ENCODE measurements at places on chromosomes 7 and 10.

GRCh38 chr7:74235518-74236268 lies 18.5 kb downstream of the RFC2 start:
- no peak for DNase-seq

GRCh38 chr10:114291516-114291915 lies 52.5 kb downstream of the VWA2 start:
- no peak for DNase-seq

DNA sequence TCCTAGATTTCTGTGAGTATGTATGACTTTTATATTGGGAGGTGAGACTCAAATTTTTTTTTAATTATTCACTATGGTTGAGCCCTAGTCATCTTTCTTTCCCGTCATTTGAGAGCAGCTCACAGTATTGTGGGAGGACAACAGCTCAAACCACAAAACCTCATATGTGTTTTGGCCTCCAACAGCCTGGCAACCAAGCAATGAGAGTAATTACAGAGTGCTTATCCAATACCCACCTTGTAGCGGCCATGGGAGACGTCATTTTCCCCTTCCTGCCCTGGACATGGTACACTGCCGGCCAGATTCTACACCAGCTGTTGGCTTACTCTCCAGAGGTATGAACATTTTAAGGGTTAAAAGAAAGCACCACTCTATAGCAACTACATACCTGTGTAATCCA lies 49.1 kb downstream of the DOCK4 start:
- no peak for DNase-seq

GRCh38 chr7:5230265-5231067 lies 40.4 kb downstream of the WIPI2 start:
- no peak for DNase-seq

- DNase-seq, result no peak
These were observed 30.3 kb upstream of the TRIM24 start for GRCh38 chr7:138429577-138430250.

DNA sequence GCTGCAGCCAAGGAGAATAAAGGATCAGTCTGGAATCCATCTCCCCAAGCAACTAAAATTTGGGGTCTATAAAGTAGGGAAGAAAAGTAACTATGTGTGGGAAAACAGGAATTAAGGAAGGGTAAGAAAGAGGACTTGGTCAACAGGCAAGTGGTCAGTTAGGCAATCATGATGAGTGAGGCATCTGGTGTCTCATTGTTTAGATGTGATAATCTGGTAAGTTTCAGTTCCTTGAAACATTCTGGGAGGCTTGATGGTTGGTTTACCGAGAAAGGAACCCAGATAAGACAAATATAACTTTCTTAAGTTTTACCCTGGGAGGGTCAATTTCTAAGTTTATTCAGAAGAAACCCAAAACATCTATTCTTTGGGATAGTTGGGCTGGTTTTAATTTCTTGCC lies 22.3 kb downstream of the HYAL4 start:
- DNase-seq, result no peak

DNA sequence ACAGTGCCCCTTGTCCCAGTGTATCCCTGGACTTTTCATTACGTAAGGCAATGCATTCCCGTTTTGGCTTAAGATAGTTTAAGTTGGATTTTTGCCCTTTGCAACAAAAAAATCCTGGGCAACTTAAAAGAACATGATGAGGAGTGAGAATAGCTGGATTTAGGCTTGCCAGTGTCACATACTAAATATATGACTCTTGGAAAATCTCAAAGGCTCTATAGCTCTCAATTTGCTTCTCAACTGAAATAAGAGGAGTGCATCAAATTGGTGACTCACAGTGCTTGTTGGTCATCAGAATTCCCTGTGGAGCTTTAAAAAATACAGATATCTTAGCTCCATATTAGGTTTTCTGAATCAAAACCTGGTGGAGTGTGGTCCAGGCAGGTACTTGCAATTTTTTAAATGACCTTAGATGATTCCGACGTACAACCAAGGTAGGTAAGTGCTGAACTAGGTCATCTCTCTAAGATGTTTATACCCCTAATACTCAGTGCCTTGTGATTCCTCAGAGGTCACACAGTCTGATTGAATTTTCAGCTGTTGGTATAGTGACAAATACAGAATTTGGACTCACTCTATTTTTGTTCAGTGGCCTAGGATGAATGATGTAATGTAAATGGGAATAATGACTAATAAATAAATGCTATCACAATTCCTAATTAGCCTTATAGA lies 33.9 kb upstream of the ORC5 start:
- DNase-seq, result no peak

- no peak for DNase-seq
These were observed 137.5 kb downstream of the ZNF365 start for GRCh38 chr10:62511656-62512055.

DNA sequence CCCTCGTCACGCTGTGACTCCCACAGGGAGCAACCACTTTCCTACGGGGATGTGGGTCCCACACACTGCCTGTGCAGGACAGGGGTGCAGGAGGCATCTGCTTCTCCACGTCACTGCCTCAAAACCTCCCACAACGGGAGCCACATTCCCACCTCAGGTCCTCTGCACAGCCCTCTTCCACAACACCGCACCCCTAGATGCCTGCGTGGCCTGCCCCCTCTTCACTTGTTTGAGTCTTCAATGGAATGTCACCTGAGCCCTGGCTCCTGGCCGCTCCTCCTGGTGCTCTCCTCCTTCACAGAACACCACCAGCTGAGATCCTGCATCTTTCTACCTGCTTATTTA lies 73.6 kb downstream of the MAD1L1 start:
- no peak for DNase-seq

- no peak for DNase-seq
These were observed 58.9 kb upstream of the NCAPG2 start for GRCh38 chr7:158763454-158764033.

GRCh38 chr7:125878235-125878956 lies 948.8 kb upstream of the POT1 start:
- no peak for DNase-seq

GRCh38 chr10:71623098-71623985 lies 96.2 kb downstream of the C10orf105 start:
- DNase-seq, result no peak

DNA sequence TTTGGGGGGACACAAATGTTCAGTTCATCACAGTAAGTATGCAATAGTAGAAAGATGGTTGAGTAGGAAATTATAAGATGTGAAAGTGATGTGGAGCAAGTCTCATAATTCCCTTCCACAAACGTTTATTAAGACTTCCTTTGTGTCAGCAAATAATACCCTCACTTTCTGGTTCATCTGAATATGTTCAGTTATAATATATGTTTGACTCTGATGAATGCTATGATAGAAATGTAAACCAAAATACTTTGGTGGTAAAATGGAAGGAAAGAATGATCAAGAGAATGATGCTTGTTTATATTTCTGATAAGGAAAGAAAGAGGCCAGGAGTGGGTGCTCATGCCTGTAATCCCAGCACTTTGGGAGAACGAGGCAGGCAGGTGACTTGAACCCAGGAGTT lies 111.7 kb upstream of the PLXDC2 start:
- no peak for DNase-seq

GRCh38 chr10:127781412-127781811 lies 44.4 kb downstream of the FOXI2 start:
- no peak for DNase-seq

DNA sequence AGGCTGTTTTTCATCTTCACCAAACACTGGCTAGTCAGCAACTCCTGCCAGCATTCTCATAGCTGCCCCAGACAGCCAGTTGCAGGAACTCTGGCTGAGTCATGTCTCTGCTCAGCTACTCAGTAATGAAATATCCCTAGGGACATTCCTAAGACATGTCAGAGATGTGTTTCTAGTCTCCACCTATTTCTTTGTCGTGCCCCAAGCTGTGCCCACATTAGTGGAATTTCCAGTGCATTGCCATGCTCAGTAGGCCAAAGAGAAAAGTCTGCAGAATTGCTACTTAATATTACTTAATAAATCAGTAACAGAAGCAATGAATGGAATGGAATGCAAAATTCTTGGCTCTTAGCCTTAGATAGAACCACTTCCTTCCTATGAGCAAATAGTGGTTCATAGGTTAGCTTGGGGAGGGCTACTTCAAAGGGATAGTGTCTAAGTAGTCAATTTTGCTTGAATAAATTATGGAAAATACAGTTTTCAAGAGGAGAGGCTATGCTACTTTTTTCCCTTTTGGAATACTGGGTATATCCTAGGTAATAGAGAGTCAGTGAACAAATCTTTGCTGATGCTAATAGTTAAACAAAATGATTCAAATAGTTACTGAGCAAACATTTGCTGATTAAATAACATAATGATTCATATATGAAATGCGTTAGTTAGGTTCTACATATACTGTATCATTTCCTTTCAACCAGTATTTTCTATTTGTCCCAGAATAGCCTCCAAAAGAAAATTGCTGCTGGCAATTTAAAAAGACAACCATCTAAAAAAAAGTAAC lies 23.6 kb upstream of the SEMA3C start:
- no peak for DNase-seq

GRCh38 chr10:74480778-74481177 lies 329.8 kb downstream of the ADK start:
- DNase-seq, result no peak

GRCh38 chr7:50068026-50068425 lies 25.0 kb downstream of the ZPBP start:
- no peak for DNase-seq

DNA sequence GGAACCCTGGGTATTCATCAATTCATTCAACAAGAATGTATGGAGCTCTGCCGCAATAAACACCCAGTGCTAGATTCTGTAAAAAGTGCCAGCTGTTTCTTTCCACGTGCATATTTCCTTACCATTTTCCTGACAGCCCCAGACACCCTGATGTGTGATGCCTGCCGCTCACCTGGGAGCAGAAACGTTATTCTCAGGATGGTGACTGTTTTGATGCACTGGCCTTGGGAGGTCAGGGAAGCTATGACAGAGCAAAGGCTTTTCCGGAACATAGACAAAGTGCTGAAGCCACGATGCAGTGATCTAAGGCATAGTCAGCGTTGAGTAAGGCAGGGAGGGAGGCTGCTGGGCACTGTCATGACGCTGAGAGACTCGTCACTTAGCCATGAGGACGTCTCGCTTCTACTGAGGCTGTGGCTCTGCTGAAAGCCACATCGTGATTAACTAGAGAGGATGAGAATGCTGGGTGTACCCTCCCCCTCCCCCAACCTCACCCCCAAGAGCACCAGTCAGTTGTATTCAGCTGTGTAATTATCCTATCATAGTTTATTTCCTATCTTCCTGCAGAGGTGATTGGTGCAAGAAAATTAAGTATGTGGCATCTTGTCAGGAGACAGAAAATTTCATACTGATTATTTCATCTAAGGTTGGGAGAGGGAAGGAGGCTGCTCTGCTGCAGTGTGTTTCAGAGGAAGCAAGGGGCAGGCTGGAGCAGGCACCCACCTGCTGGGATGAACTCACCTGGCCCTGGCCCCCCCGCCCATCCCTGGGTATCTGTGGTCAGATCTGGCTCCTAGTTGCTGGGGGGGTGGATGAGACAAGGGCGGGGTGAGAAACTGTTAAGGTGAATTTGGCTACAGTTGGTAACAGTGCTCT lies 48.8 kb upstream of the SMNDC1 start:
- DNase-seq, result peak; percentile 45

DNA sequence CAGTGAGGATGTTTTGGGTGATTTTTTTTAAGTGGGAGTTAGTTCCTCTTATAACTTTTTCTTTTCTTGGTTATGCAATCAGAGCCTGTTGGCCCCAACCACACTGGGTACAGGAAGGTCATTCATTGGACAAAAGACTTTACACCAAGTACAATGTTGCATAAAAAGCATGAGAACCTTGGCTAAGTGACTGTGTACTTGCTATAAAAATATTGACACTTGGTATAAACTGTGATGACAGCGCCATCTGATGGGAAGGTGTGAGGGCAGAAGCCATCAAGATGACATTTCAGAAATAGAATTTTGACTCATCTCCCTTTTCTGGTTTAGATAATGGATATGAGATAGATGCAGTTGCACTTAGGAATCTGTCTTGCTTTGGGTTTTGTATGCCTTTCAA lies 126.4 kb upstream of the CCDC6 start:
- DNase-seq, result peak; percentile 25

- no peak for DNase-seq
These were observed 2.3 kb downstream of the LOXL4 start for GRCh38 chr10:98265403-98266378.

DNA sequence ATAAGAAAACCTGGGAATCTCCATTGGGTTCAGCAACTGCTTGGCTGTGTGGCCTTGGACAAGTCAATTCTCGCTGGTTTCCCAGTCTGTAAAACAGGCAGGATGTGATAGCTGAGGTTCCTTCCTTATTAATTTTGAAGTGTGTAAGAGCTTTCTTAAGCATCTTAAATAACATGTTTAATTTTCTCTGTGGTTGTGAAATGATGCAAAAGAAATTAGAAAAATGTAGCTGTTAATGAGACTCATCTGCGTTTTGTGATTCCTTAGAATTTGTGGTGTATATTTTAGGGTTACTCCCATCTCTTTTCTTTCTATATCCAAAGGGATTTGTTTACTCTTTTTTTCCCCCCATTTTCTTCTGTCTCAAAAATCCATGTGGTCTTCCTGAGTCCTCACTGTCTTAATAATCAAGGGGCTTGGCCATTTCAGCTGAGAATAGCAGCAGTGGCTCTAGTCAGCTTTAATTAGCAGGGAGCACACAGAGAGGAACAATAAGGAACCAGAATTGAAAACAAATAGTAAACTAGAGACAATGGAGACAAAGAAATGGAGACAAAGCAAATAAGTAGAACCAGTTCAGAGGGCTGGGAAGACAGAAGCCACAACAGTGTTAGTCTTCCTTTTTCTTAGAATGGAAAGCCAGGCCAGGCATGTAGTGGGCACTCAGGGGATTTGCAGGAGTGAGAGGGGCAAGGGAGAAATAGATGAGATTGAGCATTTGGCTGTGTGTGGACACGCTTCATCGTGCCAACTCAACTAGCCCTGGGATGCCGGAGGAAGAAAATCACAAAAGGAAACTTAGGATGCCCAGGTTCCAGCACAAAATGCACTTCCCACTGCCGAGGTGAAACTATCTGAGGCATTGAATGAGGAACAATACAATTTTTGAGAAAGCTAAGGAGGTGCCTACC lies 93.9 kb downstream of the CHN2 start:
- DNase-seq, result no peak

DNA sequence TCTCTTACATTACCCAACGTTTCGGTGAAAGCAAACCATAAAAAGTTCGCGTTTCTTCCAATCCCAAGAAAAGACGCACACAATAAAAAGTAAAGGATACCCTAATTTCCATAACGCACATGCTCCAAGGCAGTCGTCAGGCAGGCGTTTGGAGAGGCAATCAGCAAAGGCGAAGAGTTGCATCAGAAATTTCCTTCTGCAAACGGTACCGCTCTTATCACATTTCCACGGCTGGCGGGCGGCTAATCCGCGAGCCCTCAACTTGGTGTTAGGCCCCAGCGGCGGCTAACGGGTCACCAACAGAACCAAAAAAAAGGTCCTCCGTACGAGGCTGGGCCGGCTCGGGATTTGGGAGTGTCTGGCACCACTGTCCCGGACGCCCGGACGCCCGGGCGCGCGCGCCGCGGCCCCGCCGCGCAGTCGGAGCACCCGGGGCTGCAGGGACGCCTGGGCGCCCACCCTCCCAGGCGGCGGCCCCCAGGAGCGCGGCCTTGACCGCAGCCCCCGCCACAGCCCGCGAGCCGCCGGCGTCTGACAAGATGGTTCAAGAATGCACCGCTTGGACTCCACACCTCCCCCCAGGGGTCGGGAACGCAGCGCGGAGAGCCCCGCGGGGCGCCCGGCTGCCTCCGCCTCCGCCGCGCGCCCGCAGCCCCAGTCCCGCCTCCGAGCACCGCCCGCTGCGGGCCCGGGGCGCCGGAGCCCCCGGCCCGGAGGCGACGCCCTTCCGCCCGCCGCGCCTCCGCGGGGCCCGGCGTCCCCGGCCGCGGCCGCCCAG lies 9.8 kb upstream of the GRB10 start:
- DNase-seq, result peak; percentile 15

GRCh38 chr10:106493226-106493625 lies 671.3 kb downstream of the SORCS1 start:
- DNase-seq, result no peak

- no peak for DNase-seq
These were observed 1.4 kb downstream of the SMO start for GRCh38 chr7:129189661-129190310.

Measured in stimulated activated CD4-positive, alpha-beta T cell treated with anti-CD3 and anti-CD28 coated beads, Interleukin-4, amount 100 ng/mL, for 1 hour (primary cell).